Spleen (tissue), 13 donors: ENCODE measurements at places on chromosomes 3 and 15. TPM values are rescaled to one million over a fixed set of nuclear protein-coding genes. Genes with fewer than 3 reads are reported as not detected.

SLC28A2 gene
- total RNA-seq: not detected

CPNE9 gene
- 0.63 TPM for total RNA-seq

CPN2 gene
- total RNA-seq: 0.26 TPM

CDHR4 gene
- total RNA-seq: not detected
